ENCODE measurements at places on chromosomes 5 and 9.
A peak's percentile ranks its signal among the peaks of the same experiment; 100 is the strongest.

- no peak for DNase-seq
Observed at GRCh38 chr5:152089644-152090043, 165.0 kb upstream of the GLRA1 start.

DNA sequence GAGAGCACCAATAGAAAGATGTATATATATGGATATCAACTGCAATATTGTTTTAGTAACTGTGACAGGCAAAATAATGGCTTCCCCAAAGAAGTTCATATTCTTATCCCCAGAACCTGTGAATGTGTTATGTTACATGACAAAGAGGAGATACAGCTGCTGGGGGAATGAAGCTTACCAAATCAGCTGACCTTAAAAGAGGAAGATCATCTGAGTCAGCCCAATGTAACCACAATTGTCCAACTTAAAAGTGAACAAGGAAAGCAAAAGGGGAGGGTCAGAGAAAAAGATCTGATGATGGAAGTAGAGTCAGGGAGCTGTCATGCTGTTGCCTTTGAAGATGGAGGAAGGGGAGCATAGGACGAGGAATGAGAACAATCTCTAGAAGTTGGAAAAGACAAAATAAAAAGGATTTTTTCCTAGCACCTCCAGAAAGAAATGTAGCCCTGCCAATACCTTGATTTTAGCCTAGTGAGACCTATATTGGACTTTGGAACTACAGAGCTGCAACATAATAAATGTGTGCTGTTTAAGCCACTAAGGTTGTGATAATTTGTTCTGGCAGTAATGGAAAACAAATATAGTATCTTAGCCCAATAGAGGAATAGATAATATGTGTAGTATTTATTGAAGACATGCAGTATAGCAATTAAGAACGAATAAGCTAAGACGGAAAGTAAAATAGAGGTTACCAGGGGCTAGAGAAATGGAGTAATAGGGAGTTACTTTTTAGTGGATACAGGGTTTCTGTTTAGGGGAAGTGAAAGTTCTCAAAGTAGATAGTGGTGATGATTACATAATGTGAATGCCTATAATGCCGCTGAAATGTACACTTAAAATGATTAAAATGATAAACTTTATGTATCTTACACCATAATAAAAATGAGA lies 115.9 kb downstream of the PIK3R1 start:
- DNase-seq = peak; percentile 27

DNA sequence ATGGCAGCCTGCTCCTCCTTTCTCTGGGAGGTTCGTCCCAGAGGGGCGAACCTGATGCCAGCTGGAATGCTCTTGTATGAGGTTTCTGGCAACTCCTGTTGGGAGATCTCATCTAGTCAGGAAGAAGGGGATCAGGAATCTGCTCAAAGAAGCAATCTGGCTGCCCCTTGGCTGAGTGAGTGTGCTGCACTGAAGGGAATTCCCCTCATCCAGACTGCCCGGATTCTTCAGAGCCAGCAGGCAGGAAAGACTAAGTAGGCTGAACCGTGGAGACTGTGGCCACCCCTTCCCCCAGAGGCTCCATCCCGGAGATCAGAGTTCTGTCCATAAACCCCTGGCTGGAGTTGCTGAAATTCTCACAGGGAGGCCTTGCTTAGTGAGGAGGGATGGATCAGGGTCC lies 476.0 kb downstream of the CSNK1G3 start:
- DNase-seq = no peak

DNA sequence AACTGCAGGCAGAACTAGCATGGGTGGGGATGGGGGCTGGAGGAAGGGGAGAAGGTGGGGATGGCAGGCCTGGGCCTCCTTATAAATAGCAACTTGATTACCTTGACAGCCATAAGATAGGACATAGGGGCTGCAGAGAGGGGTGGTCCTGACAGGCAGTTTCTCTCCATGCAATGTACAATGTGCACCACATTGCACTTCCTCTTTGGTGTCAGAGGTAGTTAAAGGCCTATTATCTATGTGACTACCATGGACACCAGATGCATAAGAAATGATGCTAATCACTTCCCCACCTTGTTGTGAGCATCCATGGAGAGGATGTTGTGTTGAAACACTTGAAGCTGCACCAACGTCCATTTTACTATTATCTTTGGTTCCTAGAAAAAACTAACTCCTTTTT lies 20.2 kb upstream of the SUB1 start:
- DNase-seq = no peak

- DNase-seq = no peak
Observed at GRCh38 chr5:174044466-174045254, 846 bp upstream of the NSG2 start.

- DNase-seq = no peak
Observed at GRCh38 chr5:1973391-1974013, 90.8 kb upstream of the IRX4 start.

GRCh38 chr5:146447734-146448380 lies 724 bp downstream of the TCERG1 start:
- DNase-seq = no peak

- DNase-seq = no peak
Observed at GRCh38 chr5:134248256-134248655, 22.4 kb upstream of the PPP2CA start.

DNA sequence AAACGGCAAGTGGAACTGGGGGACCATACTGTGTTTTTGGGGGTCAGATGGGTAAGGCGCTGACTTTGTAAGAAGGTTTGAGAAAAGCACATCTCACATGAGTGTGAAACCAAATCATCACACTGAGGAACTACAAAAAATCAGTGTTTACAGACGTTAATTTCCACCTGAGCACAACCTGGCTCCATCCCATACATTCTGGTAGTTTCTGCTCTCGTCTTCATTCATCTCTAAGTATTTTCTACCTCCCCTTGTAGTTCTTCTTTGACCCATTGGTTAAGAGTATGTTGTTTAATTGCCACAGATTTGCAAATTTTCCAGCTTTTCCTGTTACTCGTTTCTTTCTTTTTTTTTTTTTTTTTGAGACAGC lies 8.9 kb upstream of the DPP7 start:
- DNase-seq = no peak

- DNase-seq = no peak
Observed at GRCh38 chr5:37184748-37185364, 64.3 kb downstream of the CPLANE1 start.

DNA sequence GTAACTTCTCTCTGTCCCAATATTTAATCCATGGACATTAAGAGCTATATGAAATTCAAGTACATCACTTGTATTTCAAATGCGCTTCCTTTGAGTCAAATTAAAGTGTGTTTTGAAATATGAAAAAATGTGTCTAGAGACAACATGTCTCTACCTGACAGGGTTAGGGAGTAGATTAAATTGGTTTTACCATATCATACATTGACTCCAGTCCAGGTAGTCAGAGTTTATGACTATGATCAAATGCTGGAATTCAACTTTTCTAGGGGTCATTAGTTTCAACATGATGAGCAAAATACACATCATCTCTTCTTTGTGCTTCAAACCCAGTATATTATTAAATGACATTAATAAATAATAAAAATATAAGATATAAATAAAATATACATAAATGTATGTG lies 259.2 kb downstream of the CDH10 start:
- no peak for DNase-seq

GRCh38 chr9:123309611-123310010 lies 41.2 kb upstream of the STRBP start:
- DNase-seq = no peak

DNA sequence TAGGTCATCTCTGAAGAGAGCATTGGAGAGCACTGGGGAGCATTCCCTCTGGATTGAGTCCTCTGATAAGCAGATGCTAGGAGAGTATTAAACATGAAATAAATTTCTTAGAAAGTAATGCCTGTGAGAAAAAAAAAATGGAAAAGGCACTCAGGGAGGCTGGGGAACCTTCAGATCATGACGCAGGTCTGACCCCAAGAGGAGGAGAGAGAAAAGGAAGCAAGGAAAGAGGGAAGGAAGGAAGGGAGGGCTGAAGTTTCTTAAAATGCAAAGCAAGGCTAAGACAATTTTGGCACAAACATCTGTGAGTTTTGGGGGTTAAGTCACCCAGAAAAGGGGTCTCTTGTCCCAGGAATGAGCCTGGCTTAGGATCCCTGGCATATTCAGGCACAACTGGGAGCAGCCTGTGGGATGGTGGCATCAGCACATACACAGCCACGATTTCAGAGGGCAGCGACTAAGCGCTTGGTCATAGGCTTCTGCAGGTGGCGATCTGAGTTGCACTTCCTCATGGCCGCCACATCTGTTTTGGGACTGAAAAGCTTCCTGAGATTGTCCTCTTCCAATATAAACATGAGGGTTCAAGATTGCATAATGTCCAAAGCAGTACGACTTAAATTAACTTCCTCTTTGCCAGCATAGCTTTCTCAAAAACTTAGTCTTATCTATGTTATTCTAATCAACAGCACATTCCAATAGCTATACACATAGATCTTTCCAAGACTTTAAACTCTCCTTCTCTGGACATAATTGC lies 692.7 kb downstream of the DNAH5 start:
- DNase-seq = peak; percentile 2

DNA sequence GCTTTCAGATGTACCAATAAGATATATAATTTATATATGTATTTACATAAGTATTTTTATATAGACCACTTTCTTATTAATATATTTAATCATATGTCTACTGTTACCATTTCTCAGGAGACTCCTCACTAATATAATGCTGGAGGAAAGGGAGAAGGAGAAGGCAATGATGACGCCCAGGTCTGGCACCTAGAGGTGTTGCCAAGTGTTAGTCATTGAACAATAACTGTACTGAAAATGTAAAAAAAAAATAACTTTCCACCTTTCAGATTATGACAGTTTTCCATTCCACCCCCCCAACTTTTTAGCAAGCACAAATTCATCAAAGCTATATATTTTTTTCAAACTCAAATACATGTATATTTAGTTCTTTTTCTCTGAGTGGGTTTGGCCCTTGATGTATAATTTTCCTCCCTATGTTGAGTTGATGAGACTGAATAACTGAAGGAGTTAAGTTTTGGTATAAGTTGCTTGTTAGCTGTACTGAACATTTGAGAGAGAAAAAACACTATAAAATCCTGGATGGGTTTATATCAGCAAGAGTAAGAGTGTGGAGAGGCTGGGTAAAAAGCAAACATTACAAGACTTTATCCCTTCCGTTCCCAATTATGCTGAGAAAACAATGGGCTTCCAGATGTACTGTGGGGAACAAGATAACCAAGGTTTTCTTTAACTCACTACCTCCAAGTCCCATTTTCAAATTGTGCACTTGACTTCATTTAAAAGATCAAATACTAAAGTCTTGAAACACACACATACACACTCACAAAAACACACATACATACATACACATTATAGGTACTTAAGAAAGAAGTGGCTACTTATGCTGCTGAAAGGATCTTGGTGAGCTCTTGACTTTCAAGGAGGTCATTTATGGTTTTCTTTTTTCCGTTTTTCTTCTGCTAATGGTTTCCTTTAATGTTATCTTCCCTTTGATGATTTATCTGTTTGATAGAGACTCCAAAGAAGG lies 142.8 kb upstream of the IFNE start:
- DNase-seq = no peak

DNA sequence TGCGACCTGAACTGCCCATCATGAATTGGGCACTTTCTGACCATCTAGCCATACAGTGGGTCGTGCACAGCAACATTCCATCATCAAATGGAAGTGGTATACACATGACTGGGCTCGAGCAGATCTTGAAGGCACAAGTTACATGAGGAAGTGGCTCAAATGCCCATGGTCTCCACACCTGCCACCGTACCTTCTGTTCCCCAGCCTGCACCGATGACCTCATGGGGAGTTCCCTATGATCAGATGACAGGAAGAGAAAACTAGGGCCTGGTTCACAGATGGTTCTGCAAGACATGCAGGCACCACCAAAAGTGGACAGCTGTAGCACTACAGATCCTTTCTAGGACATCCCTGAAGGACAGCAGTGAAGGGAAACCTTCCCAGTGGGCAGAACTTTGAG lies 21.8 kb downstream of the MTMR12 start:
- DNase-seq = no peak

GRCh38 chr5:80998590-80998979 lies 38.4 kb downstream of the RASGRF2 start:
- no peak for DNase-seq

DNA sequence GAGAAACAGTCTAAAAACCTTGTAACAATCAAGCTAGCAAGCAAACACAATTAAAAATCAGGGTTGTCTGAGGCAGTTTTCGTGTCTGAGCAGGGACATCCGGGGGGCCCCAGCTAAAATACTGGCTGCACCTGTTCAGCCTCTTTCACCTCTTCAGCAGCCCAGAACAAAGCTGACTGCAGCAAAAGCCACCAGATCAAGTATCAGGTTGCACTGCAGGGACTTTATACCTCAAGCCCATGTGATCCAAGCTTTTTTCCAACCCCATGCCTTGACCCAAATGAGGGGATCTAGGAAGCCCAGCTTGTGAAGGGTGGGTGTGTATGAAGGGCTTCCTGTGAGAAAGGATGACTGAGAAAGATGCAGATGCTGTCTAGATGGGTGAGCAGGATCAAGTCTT lies 133.4 kb downstream of the SEMA6A start:
- no peak for DNase-seq

GRCh38 chr5:150848271-150848670 lies 1.9 kb downstream of the IRGM start:
- no peak for DNase-seq

DNA sequence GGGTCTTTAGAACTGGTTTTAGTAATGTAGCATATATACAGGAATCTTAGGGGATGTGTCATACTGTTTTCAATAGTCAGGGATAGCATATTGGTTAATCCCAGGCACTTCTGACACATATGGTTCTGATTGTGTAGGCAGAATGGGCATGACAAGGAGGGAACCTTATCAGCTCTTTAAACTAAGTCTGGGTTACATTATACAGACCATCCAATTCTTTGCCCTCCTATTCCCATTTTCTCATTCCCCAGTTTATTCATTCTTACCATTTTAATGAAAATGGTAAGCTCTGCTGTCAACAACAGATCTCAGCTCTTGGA lies 85.1 kb downstream of the NDUFAF2 start:
- no peak for DNase-seq

GRCh38 chr9:125549465-125549871 lies 157.5 kb downstream of the MAPKAP1 start:
- peak; percentile 77 for DNase-seq

DNA sequence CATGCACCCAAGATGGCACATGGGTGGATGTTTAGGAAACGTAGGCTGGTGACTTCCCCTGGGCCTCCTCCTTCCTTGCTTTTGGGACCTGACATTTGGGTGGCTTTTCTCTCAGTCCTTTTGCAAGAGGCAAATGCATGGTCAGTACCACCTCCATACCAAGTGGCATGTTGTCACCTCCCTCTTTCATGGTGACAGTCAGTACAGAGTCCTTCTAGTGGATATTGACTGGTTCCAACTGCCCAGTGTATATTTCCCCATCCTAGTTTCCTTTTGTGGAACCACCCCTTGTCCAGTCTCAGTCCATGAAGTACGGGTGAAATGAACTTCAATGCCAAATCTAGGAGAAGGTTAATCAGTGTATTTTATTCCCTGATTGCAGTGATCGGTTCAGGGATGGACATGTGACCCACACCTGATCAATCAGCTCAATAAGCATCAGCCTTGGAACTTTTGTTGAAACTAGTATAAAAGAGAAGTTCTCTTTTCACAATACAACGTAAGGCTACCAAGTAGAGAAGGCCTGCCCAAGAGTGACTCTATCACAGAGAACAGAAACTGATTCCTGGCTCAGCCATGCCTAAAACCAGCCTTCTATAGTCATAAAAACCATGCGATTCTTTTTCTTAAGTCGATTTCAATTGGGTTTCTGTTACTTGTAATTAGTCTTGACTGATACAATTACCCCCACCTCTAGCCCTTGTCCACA lies 143.4 kb upstream of the KLF9 start:
- DNase-seq = no peak

GRCh38 chr5:102792705-102793104 lies 37.6 kb downstream of the PAM start:
- DNase-seq = peak; percentile 9

GRCh38 chr9:108184009-108184408 lies 671.8 kb downstream of the ACTL7B start:
- no peak for DNase-seq

Measured in stomach (tissue), 19 donors.